Smooth muscle cell of bladder (primary cell): ENCODE measurements at places on chromosomes 4 and X. TPM values are rescaled to one million over a fixed set of nuclear protein-coding genes. Genes with fewer than 3 reads are reported as not detected.

VEGFD gene
- 0.14 and 0.46 TPM in 2 replicates for total RNA-seq

CRMP1 gene
- total RNA-seq, result under 0.01 and 0.14 TPM in 2 replicates

FGF13 gene
- total RNA-seq, result 2.2 and 4.8 TPM in 2 replicates

GALNTL6 gene
- not detected in 2 replicates for total RNA-seq

DGKK gene
- total RNA-seq, result not detected in 2 replicates

FABP2 gene
- not detected in 2 replicates for total RNA-seq

LDOC1 gene
- 3.8 and 4.6 TPM in 2 replicates for total RNA-seq

HSD17B11 gene
- 40.0 and 42.0 TPM in 2 replicates for total RNA-seq

PRICKLE3 gene
- 4.1 and 6.7 TPM in 2 replicates for total RNA-seq

EDA2R gene
- total RNA-seq, result 11.7 and 13.6 TPM in 2 replicates
